ENCODE measurements at places on chromosomes 5 and 9.

DNA sequence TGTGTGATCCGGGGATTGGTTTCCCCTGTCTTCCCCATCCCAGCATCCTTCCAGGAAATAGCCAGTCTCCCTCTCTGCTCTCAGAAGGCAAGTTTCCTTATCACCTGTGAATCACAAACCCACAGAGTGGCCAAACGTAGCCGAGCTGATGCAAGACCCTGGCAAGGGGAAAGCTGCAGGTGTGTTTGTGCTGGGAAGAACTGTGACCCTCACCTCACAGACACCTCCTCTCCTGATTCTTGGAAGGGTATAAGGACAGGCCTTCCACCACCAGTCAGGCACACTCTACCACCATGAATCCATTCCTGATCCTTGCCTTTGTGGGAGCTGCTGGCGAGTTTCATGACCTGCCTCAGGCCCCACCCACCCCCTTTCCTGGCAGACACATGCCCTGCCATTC is at the start of gene PRSS3:
Gene PRSS3 (plus strand): TSS at position 281 of the 400 bp plus-strand sequence. CDS start 13 bp downstream, at position 294.
- DNase-seq, result no peak

GRCh38 chr9:107759009-107759822 is 269.6 kb upstream of the KLF4 start:
- DNase-seq, result no peak

GRCh38 chr5:6135977-6136376 is 242.4 kb downstream of the MED10 start:
- no peak for DNase-seq

GRCh38 chr9:23079798-23080197 is 633.2 kb downstream of the DMRTA1 start:
- DNase-seq, result no peak

- DNase-seq, result no peak
These were observed 16.7 kb upstream of the CD74 start for GRCh38 chr5:150429410-150429873.

GRCh38 chr5:19322716-19323485 is 665.1 kb downstream of the CDH18 start:
- no peak for DNase-seq

- DNase-seq, result no peak
These were observed 81.7 kb upstream of the CTNND2 start for GRCh38 chr5:11985993-11986392.

DNA sequence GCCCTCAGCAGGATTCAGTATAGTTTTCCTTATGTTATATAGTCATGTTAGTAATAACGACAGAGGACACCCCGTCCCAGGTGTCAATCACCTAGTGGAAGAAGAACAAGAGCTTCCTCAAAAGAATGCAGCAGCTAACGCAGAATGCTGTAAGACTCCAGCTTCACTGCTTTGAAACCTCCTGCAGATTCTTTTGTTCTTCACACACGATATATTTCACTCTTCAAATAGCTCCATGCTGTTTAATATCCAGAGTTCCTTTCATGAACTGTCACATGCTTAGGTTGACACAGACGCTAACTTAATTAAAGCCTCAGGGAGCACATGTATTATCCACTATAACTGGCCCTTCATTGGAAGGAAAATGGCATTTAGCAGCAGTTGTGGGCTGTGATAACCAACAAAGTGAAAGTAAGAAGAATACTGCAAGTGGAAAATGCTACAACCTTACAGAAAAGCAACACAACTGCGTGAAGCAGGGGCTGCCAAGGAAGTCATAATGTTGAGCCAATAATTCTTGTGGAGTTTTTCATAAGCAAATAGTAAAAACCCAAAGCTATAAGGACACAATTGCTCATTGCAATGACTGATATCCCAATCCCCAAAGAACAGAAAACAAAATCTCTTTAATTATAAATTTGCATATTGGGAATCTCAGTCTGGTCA is 387.5 kb downstream of the PLK2 start:
- peak; percentile 81 for DNase-seq

- no peak for DNase-seq
These were observed 112.2 kb downstream of the EGFLAM start for GRCh38 chr5:38370358-38371100.

- no peak for DNase-seq
These were observed 67.3 kb downstream of the PDZD2 start for GRCh38 chr5:31706186-31706585.

DNA sequence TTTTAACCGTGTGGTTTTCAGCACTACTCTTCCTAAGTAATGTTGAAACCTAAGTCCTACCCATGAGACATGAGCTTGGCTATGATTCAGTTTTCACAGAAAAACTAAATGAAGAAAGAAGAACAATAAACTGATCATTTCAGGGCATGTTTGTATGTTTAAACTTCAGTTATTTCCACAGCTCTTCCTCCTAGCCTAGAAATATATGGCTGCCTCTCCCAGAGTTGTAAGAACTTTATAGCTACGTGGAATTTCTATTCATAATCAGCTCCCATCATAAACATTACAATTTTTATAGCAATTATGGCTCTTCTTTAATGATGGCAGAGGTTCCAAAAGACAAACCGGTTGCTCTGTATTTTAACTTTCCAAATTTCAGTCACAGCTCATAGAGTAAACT is 314.7 kb upstream of the ADAMTSL1 start:
- no peak for DNase-seq

GRCh38 chr9:84139296-84140070 is 158.9 kb downstream of the RMI1 start:
- peak; percentile 71 for DNase-seq

GRCh38 chr9:76162086-76162730 is 232.0 kb downstream of the RFK start:
- DNase-seq, result peak; percentile 6

GRCh38 chr9:136596630-136597031 is 50.8 kb upstream of the NOTCH1 start:
- peak; percentile 78 for DNase-seq
